Tongue (tissue), 3 donors: ENCODE measurements at places on chromosomes 4 and X. TPM values are rescaled to one million over a fixed set of nuclear protein-coding genes. Genes with fewer than 3 reads are reported as not detected.

The BEX4 gene
- 24.9 TPM for total RNA-seq

The CSN2 gene
- total RNA-seq, result not detected

The PCDH10 gene
- total RNA-seq, result 3.6 TPM

The MAGEB2 gene
- total RNA-seq, result not detected

The SMIM43 gene
- total RNA-seq, result 4.1 TPM

The EDNRA gene
- 34.5 TPM for total RNA-seq

The HSFX4 gene
- total RNA-seq, result not detected

The ADH4 gene
- total RNA-seq, result not detected

The SPOCK3 gene
- 3.6 TPM for total RNA-seq

The RAI2 gene
- total RNA-seq, result 2.1 TPM

The ENPP6 gene
- total RNA-seq, result 5.5 TPM

The ERAS gene
- total RNA-seq, result not detected

The RTL5 gene
- 7.3 TPM for total RNA-seq

The DMRTC1B gene
- total RNA-seq, result not detected

The ANKRD37 gene
- total RNA-seq, result 20.1 TPM

The PPEF2 gene
- 0.10 TPM for total RNA-seq

The FAM9C gene
- not detected for total RNA-seq

The VCX3B gene
- total RNA-seq, result not detected

The MCF2 gene
- total RNA-seq, result not detected

The DAPP1 gene
- 10.5 TPM for total RNA-seq

The TCEAL6 gene
- total RNA-seq, result not detected

The SCLT1 gene
- total RNA-seq, result 25.8 TPM

The TCP11X2 gene
- total RNA-seq, result not detected

The AIMP1 gene
- total RNA-seq, result 33.5 TPM

The KLF8 gene
- 9.8 TPM for total RNA-seq

The SPATA4 gene
- total RNA-seq, result not detected

The TMEM165 gene
- total RNA-seq, result 78.7 TPM

The C1QTNF7 gene
- 15.3 TPM for total RNA-seq

The ZCCHC12 gene
- total RNA-seq, result 0.51 TPM

The DCX gene
- 20.8 TPM for total RNA-seq

The CCDC149 gene
- 20.6 TPM for total RNA-seq

The HMX1 gene
- total RNA-seq, result not detected

The TMEM31 gene
- not detected for total RNA-seq

The CLDN22 gene
- 0.31 TPM for total RNA-seq

The NHSL2 gene
- total RNA-seq, result 10.2 TPM

The SLC16A2 gene
- total RNA-seq, result 17.1 TPM

The PNMA5 gene
- total RNA-seq, result not detected

The PABPC4L gene
- total RNA-seq, result 13.1 TPM

The XPNPEP2 gene
- total RNA-seq, result 0.72 TPM

The SLC49A3 gene
- 3.7 TPM for total RNA-seq

The F11 gene
- 0.62 TPM for total RNA-seq

The CXXC4 gene
- 1.4 TPM for total RNA-seq

The ANAPC10 gene
- total RNA-seq, result 41.5 TPM

The DTHD1 gene
- total RNA-seq, result 0.51 TPM

The NUP62CL gene
- 1.1 TPM for total RNA-seq

The IL2RG gene
- total RNA-seq, result 4.3 TPM

The RNF128 gene
- 4.4 TPM for total RNA-seq

The DACH2 gene
- total RNA-seq, result 0.72 TPM

The DMRTC1 gene
- 0.62 TPM for total RNA-seq

The P2RY8 gene
- total RNA-seq, result 0.82 TPM

The VSIG4 gene
- 6.4 TPM for total RNA-seq

The CD99L2 gene
- 41.7 TPM for total RNA-seq

The FABP2 gene
- not detected for total RNA-seq

The STOX2 gene
- total RNA-seq, result 37.6 TPM

The SHISA3 gene
- 0.62 TPM for total RNA-seq
